ENCODE measurements at places on chromosomes 2 and 18. TPM values are rescaled to one million over a fixed set of nuclear protein-coding genes. Genes with fewer than 3 reads are reported as not detected.

STEAP3 gene
- 3.0 TPM for total RNA-seq

AMER3 gene
- total RNA-seq, result under 0.01 TPM

ZNF521 gene
- total RNA-seq, result 35.3 TPM

FMNL2 gene
- total RNA-seq, result 43.7 TPM

FIGN gene
- total RNA-seq, result 2.7 TPM

TMEM198 gene
- 0.99 TPM for total RNA-seq

PSMA8 gene
- not detected for total RNA-seq

GPR75 gene
- 2.3 TPM for total RNA-seq

PLA2R1 gene
- 11.3 TPM for total RNA-seq

CPO gene
- 0.89 TPM for total RNA-seq

ATG4B gene
- total RNA-seq, result 50.2 TPM

All from skin of body (tissue), 3 donors.